Activated naive CD4-positive, alpha-beta T cell treated with anti-CD3 and anti-CD28 coated beads for 36 hours (primary cell): ENCODE measurements at places on chromosomes 2 and 18. TPM values are rescaled to one million over a fixed set of nuclear protein-coding genes. Genes with fewer than 3 reads are reported as not detected.

The SERPINB13 gene
- not detected for total RNA-seq

The TSPYL6 gene
- total RNA-seq, result not detected

The GAD1 gene
- total RNA-seq, result 0.86 TPM

The EPHA4 gene
- total RNA-seq, result 3.0 TPM

The UXS1 gene
- 36.2 TPM for total RNA-seq

The SCYGR5 gene
- total RNA-seq, result not detected

The GPR35 gene
- 2.5 TPM for total RNA-seq

The RIT2 gene
- not detected for total RNA-seq

The FAM110C gene
- total RNA-seq, result not detected

The ASB18 gene
- not detected for total RNA-seq

The RAPGEF4 gene
- 0.24 TPM for total RNA-seq

The ALK gene
- total RNA-seq, result not detected

The SERPINB4 gene
- total RNA-seq, result not detected

The PRKRA gene
- total RNA-seq, result 82.9 TPM

The REG3A gene
- total RNA-seq, result not detected

The WDR54 gene
- 67.2 TPM for total RNA-seq

The IL1B gene
- total RNA-seq, result not detected

The CD8B2 gene
- total RNA-seq, result 0.10 TPM

The ELOA2 gene
- total RNA-seq, result not detected

The SPR gene
- 8.4 TPM for total RNA-seq

The TAF4B gene
- total RNA-seq, result 16.3 TPM

The ATP8B1 gene
- not detected for total RNA-seq

The TEKT4 gene
- not detected for total RNA-seq

The WDPCP gene
- 5.6 TPM for total RNA-seq

The KLF11 gene
- total RNA-seq, result 3.1 TPM
